ENCODE measurements at places on chromosomes 4 and X.

DNA sequence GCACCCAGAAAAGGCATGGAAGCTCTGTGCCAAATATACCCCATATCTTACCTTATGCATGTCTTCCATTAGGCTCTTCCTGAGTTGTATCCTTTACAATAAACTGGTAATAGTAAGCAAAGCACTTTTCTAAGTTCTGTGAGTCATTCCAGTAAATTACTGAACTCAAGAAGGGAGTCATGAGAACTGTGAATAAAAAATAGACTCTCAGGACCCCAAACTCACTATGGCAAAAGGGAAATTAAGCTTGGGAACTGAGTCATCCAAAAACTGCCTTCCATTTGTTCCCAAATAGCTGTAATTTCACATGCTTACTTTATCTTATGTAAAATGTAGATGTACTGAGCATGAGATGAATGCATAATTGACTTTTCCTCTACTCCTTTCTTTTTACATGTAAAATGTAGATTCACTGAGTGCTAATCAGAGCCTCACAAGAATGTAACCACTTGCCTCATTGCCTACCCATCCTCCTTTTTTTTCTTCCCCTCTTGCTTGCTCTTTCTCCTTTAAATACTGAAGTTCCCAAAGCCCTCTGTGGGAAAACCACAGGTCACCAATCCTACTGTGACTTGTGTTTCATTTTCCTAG is 8.1 kb downstream of the TCEAL3 start:
- DNase-seq = no peak

- no peak for DNase-seq
Measured at GRCh38 chr4:108029016-108029720, 39.5 kb downstream of the HADH start.

- no peak for DNase-seq
Measured at GRCh38 chrX:50622751-50623150, 152.1 kb upstream of the DGKK start.

- no peak for DNase-seq
Measured at GRCh38 chrX:20132666-20133065, 9.0 kb downstream of the EIF1AX start.

GRCh38 chrX:139224953-139225665 is 305.4 kb upstream of the F9 start:
- DNase-seq = no peak

- DNase-seq = peak; percentile 14
Measured at GRCh38 chrX:70452143-70452733, 7.6 kb downstream of the DLG3 start.

DNA sequence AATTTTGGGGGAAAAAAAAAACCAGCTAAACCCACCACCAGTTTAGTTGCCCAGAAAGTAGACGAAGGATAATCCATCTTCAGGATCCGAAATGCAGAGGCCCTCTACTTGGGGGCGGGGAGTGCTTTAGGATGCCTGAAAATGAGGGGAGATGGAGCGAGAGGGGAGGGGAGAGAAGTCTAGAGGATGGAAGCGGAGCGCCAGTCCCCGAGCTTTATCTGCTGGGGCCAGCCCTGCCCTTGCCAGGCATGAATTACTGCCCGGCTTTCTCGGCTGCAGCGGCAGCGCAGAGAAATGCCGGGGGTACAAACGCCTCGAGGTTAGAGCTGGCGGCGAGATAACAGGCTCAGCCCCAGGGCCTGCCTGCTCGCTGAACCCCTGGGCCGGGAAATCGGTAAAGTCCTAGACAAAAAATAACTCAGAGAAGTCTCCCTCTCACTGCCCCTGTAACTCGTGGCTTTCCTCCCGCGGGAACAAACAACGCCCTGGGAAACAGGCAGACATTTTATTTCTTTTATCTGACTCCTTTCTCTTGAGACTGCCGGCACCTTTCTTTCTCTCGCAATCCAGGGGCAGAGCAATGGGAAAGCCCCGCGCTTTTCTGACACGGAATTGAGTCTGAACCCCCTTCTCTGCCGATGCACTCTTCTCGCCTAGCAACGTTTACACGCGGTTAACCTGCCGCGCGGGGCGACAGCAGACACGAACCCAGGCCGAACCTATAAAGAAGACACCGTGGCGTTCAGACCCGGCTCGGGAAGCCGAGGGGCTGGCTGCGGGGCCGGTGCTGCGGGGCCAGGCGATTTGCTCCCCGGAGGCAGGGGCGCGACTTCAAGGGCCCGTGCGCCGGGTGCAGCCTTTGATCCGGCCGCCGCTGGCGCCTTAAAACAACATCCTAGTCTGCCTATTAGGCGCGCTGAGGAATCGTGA is 3.1 kb upstream of the MSX1 start:
- no peak for DNase-seq

GRCh38 chr4:79854856-79855502 is 218.1 kb downstream of the ANTXR2 start:
- peak; percentile 25 for DNase-seq

GRCh38 chr4:121655320-121656268 is 41.2 kb downstream of the ANXA5 start:
- no peak for DNase-seq

DNA sequence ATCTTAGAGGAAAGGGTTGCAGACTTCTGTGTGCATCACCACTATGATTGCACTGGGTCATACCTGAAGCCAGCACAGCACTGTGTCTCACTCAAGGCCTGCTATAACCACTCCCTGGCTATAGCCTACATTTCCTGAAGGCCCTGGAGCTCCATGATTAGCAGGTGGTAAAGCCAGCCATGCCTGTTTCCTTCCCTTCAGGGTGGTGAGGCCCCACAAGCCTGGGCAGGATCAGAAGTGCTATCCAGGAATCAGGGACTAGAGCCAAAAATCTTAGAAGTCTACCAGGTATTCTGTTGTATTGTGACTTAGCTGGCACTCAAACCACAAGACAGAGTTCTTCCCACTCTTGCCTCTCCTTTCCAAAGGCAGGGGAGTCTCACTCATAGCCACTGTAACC is 734.6 kb downstream of the GLUD2 start:
- no peak for DNase-seq

GRCh38 chrX:15107367-15107988 is 162.4 kb downstream of the ASB9 start:
- no peak for DNase-seq

- DNase-seq = no peak
Measured at GRCh38 chr4:148273501-148273986, 168.7 kb downstream of the NR3C2 start.

DNA sequence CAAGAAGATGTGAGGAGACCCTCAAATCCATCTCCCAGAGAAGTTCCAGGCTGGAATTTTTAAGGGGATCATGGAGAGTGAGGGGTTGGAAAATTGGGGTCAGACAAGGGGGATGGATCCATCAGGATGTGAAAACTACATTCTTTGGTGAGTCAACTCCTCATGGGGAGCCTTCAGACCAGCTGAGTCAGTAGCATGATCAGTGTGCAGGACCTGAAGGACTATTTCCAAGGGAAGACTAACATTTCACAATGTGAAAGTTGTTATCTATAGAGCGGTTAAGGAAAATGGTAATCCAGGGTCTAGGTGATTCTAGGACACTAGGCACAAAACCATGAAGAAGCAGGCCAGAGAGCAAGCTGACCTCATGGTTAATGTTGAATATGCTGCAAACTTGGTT is 38.6 kb upstream of the CEP135 start:
- DNase-seq = no peak

GRCh38 chr4:3445111-3445820 is 3.5 kb downstream of the HGFAC start:
- DNase-seq = no peak

- DNase-seq = no peak
Measured at GRCh38 chr4:76980261-76980660, 30.7 kb downstream of the SEPTIN11 start.

DNA sequence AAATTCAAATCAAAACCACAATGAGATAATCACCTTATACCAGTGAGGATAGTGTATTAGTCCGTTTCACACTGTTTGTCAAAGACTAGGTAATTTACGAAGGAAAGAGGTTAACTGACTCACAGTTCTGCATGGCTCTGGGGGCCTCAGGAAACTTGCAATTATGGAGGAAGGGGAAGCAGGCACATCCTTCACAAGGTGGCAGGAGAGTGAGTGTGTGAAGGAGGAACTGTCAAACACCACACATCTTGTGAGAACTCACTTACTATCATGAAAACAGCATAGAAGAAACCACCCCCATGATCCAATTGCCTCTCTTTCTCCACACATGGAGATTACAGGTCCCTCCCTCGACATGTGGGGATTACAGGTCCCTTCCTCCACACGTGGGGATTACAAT is 54.7 kb upstream of the TRPC5 start:
- no peak for DNase-seq

DNA sequence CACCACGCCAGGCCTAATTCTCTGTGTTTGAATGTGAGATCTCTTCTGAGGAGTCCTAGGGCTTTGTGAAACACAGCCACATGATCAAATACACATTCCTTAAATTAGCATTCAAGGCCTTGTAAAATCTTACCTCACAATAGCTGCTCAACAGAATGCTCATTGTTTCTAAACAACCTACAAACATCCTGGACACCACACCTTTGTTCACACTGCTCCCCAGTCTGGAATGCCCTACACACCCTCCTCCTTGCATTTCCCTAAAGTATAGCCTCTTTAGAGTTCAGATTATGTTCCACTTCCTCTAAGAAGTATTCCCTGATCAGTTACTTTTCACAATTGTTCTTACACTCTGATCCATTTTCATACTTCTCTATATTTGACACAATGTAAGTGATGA is 110.6 kb downstream of the AGTR2 start:
- DNase-seq = no peak

DNA sequence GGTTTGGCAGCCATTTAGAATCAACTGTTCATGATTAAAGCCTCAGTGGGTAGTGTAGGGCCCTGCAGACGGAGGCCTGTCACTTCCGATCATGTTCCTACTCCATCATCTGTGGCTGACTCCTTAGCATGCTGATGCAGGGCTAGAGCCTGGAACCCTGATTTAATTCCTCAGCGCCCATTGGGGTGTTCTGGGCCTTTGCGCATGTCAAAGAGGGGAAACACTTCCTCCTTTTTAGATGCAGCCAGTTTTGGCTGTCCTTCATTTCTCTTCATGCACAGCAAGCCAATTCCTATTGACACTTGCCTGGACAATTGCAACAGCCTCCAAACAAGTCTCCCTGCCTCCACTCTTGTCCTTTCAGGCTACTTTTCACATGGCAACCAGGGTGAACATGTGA is 51.9 kb upstream of the MAGEA4 start:
- no peak for DNase-seq

- DNase-seq = no peak
Measured at GRCh38 chr4:27318740-27319139, 458.1 kb downstream of the STIM2 start.

- no peak for DNase-seq
Measured at GRCh38 chrX:82775426-82775825, 732.7 kb upstream of the POU3F4 start.

GRCh38 chr4:162162672-162163071 is 1.1 kb downstream of the FSTL5 start:
- DNase-seq = no peak

DNA sequence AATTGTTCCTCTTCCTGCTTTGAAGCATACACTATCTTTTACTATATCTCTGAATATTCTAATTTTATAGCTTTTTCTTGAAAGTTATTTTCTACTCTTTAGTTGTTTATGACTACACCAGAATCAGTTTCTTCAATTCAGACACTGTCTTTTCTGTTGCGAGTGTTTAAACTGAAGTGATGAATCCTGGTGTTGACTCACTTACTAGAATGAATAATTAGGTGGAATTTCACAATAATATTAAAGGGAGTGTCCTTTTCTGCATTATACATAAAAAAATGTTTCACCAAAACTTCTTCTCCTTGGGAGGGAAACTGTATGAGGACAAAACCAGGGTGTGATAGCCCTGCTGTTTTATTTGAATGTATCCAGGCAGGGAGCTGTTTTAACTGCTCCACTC is 1383.1 kb downstream of the C4orf33 start:
- DNase-seq = no peak

DNA sequence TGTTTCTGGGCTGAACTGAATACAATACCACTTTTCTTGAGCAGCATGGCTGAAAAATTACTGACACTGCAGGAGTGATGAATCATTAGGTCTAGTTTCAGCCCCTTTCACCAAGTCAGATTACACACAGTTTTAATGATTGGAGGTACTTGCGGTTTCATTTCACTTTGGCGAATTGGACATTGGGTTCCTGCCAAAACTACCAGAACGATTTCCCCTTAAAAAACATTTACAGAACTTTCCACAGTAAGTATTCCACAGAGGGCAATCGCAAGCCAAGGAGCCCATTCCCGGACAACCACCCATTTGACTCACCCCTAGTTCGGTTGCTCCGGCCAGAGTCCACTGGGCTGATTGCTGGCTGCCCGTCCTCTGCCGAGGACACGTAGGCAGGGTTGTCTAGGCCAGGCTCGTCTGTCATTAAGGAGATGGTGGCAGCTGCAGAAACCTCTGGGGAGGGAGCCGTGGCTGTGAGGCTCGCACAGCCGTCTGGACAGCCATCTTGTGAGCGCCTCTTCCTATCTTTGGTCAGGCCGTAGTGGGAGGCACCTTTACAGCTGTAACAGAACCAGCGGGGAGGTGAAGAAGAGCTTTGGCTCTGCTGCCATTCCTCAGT is 83.5 kb downstream of the LNX1 start:
- no peak for DNase-seq

- no peak for DNase-seq
Measured at GRCh38 chrX:149950681-149951080, 12.4 kb upstream of the EOLA2 start.

DNA sequence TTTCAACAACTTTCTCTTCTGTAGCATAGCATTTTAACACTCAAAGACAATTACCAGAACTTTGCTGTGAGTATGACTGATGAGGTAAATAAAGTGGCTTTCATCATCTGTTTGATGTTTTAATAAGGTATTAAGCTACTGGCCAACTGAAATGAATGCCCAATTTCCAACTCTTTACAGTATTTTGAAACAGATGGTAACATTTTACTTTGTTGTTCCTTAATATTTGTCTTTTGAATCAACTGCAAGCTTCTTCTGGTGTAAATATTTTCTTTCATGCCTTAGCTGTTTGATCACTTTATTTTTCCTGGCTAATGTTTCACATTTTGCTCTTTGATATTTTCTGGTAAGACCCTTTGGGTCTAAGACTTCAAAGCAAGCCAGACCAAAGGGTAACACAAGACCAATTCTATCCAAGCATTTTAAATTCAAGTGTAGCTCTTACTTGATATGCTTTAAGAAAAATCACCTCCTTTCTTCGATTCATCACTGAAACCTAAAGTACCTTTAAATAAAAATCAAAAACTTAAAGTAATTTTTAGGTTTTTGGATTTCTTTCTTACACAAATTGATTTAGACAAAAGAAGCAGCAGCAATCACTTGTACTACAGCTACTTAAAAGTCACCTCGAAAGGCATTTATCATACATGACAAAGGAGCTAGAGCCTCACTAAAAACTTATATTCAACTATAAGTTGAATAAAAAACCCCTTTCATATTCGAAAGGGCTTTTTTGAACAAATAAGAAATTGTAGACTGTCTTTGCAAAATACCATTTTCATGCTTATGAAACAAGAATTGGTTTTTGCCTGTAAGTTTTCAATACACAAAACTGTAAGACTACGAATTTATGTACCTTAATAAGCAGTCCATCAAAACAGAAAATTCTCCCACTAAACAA is 57.6 kb downstream of the TBCK start:
- DNase-seq = no peak

- no peak for DNase-seq
Measured at GRCh38 chr4:13386405-13387107, 97.6 kb downstream of the RAB28 start.
